ENCODE measurements at places on chromosomes 5 and 9.

DNA sequence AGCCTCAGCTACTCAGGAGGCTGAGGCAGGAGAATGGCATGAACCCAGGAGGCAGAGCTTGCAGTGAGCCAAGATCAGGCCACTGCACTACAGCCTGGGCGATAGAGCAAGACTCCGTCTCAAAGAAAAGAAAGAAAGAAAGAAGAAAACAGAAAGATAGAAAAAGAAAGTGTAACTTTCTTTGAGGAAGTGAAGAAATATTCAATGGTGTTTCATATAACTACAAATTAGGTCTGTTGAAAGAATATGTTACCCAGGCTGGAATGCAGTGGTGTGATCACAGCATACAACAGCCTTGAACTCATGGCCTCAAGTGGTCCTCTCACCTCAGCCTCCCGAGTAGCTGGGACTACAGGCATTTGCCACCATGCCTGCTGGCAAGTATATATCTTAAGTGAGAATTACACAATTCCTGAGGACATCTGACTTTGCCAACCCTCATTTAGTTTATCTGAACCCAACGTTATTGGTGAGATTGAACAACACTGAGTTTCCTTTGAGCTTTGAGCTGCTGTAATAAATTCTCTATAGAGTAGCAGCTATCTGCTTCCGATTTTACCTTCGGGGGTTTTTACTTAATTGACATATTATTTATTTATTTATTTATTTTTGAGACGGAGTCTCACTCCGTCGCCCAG, 2.0 kb upstream of the FAF2 start:
- no peak for DNase-seq

DNA sequence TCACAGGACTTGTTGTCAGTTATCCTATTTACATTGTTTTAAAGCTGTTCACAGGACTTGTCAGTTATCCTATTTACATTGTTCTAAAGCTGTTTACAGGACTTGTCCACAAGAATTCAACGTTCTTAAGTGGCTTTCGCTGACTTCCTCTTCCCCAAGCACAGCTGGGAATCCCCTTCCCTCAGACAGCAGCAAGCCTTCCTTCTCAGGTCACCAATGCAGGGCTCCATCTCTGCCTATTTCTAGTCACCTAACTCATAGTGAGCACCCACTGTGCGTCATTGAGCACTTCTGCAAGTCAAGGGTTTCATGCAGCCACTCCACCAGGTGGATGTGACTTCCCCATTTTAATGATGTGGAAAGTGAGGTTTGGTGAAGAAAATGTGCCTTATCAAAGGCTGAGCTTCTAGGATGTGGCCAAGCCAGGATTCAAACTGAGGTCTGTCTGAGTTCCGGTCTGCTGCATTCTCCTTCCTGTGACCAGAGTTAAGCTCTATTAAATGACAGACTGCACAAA, 109.8 kb upstream of the ZNF462 start:
- no peak for DNase-seq

DNA sequence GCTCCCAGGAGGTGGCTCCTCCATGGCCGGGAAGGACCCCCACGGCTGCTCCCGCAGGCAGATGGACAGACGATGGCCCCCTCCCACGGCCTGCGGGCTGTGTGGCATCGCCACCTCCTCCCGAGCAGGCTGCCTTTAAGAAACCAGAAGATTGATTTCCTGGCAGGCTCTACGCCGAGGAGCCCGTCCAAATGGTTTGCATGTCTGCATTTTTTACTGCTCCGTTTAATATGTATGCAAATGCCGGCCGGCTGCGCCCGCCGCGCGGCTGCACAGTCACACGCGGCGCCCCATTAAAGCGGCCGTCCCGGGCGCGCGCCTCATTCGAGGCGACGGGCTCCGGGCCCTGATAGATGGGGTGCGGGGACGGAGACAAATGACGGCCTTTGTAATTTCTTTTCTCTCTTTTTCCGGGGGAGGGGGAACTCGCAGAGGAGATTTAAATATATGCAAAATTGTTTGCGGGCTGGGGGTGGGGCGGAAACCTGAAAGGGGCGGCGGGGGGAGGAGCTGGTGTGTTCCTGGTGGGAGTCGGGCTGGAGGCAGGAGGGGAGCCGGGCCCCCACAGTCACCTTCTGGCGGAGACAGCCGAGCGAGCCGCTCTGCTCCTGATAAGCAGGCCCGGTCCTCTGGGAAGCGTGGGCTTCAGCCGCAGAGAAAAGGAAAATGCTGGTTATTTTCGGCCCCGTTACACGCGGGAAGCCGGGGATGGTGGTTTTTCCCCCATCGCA, 158.7 kb upstream of the IER5L start:
- no peak for DNase-seq

- no peak for DNase-seq
These were observed 139.8 kb upstream of the BASP1 start for GRCh38 chr5:17077440-17078233.

DNA sequence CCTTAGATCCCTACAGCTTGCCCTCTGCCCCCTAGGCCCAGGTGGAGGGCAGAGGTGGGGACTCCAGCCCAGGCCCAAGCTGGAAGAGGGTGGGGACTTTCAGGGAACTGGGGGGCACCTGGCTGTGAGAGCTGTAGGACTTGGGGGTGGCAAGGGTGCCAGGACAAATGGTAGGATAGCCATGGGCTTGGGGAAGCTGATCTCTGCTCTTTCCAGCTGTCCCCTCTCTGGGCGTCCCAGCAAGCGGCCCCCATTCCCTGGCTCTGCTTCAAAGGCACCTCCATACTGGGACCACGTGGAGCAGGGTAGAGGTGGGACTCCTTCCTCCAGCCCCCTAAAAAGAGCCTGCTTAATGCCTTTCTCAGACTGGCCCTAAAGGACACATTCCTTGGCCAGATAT, 385 bp downstream of the LTC4S start:
- no peak for DNase-seq

GRCh38 chr5:10467281-10468198, 25.9 kb downstream of the ROPN1L start:
- DNase-seq: no peak

DNA sequence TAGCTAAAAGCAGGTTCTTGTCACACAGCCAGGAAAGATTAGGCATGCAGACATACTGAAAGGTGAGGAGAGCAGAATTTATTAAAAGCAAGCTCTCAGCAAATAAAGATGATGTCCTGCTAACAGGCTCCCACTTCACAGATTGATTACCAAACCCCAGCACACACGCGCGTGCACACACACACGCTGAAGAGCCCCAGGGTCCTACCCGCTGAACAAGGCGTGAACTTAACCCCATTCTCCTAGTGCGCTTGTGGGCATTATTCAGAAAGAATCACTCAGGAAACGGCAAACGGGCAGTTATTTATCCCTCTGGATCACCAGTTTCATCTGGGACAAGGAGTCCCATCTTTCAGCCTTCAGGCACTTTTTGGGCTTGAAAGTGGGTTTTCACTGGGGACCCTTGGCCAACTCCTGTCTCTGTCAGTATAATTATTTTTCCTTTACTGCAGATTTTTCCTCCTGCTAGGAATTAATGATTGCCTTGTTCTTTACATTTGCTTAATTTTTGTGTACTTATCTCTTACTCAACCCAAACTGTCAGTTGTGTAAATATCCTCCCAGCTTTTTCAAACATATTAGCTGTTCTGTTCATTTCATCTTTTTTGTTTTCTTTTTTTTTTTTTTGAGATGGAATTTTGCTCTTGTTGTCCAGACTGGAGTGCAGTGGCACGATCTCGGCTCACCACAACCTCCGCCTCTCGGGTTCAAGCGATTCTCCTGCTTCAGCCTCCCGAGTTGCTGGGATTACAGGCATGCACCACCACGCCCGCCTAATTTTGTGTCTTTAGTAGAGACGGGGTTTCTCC, 92.6 kb downstream of the RIC1 start:
- DNase-seq: no peak

DNA sequence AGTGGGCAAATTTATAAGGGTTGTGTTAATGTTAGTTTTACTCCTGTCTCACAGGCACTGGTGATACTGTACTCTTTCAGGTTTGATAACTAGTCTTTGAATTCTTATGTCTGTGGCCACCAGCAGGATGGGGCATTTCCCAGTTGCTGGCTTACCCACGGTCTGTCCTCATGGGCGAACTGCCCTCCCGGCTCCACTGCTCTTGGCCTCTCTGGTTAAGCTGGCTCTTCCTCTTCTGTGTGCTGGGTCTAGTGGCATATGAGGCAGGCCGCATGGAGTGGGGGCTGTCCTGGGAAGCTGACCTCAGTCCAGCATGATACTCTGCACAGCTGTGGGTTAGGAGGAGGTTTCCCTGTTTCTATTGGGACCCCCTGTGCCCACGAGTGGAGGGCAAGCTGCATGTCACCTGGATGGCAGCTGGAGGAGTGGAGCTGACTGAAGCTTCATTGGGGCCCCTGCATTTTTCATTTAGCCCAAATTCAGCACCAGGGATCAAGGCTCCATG, 19.5 kb downstream of the PHF2 start:
- no peak for DNase-seq

- no peak for DNase-seq
These were observed 43.1 kb downstream of the HRH2 start for GRCh38 chr5:175700991-175701390.

DNA sequence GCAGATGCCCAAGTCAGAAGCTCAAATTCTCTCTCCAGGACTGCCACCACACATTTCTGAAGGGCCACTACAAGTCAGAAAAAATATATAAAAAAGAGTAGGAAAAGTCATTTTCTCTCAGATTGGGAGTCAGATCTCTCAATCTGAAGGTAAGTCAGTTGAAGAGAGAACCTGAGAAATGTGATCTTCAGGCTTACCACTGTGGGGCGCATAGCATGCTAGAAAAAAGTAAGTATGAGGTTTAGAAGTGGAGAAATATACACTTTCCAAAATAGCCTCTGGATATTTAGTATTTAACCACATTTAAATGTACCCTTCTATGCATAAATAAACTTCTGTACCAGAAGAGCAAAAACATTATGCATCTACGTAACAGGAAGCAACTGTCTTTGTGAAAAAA, 800.7 kb upstream of the CTNND2 start:
- no peak for DNase-seq

GRCh38 chr9:249025-249424, 34.4 kb downstream of the DOCK8 start:
- DNase-seq: no peak

DNA sequence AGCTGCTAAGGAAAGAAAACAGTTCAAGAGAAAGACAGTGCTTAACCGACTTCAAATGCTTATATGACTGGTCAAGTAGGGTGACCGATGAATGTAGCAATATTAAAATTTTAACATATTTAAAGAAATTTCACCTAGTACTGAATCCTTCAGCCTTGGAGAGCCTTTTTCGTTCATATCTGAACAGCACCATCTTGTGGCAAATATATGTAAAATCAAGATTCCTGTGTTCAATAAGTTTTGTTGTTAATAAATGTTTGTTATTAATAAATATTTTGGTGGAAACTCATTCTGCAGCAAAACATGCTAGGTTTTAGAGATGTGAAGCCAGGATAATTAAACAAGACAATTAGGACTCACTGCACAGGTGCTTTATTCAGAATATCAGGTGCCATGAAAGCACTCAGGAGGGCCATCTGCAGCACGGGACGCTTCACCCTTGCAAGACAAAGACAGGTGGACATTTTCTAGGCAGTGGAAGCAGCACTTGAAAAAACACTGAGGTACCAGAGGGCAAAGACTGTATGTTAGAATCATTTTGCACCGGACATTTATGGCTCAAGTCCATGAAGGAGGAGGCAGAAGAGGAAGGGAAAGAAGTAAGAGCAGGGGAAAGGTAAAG, 15.6 kb downstream of the TICAM2 start:
- DNase-seq: no peak

DNA sequence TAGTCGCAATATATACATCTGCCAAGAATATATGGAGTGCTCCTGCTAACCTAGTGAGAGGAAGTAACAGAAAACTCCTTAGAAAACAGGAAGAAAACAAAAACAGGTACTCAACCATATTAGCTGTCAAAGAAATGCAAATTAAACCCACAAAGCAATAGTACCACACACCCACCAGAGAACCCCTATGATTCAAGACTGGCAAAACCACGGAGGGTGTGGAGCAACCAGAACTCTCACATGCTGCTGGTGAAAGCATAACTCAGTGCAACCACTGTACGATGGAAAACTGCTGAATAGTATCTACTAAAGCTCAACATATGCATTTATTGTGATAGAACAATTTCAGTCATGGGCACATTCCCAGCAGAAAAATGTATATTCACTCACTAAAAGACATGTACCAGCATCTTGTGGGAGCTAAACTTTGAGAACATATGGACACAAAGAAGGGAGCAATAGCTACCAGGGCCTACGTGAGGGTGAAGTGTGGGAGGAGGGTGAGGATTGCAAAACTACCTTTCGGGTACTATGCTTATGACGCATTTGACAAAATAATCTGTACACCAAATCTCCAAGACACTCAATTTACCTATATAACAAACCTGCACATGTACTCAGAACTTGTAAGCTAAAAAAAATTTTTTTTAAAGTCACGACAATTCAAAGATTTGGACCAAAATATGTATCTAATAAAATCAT, 34.0 kb downstream of the PTPN3 start:
- no peak for DNase-seq

- DNase-seq: no peak
These were observed 261.6 kb upstream of the VLDLR start for GRCh38 chr9:2359891-2360471.

DNA sequence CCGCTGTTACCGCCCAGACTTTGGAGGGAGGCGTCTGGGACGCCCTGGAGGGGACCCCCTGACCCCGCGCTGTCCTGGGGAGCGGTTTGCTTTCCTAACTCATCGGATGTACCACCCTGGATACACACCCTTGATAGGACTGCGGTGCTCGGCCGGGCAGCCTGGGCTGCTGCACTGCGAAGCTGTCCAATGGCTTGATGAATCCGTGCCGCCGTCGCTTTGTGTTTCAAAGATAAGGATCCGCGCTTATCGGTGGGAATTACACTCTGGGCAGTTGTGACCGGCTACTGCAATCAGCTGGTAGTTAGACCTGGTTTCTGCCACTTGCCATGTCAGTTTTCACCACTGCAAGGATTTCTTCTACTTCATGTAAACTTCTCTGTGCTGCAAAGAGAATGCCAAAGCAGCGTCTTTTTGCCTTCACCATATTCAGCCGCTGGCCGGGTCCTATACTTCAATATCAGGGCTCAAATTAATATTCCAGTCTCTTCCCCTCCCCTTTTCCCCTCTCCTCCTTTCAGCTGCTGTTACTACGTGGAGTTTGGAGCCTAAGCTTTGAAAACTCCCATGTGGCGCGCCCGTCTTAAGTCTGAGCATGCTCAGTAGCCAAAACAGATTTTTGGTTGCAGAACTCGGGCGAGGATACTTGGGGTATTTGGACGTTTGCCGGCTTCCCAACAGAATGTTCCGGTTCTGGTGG, 727 bp downstream of the SMAD5 start:
- DNase-seq: no peak

DNA sequence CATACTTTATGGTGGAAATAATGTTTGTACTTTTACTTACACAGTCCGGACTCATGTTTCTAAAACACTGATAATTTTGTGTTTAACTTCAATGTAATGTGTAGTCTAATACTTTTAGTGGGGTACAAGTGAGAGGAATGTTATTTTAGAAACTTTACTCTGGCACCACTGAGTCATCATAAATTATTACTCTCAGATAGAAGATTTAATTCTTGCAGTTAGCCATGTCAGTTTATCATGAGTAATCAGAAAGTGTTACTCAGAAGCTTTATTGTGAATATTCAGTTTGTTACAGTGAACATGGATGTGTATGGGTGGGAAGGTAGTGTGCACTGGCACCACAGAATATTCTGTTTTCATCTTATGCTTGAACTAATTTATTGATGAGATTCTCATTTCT, 20.0 kb downstream of the OGN start:
- no peak for DNase-seq

GRCh38 chr9:118652912-118653311, 716.3 kb downstream of the BRINP1 start:
- DNase-seq: no peak

- no peak for DNase-seq
These were observed 103.1 kb downstream of the BNC2 start for GRCh38 chr9:16767366-16767765.

Measured in stimulated activated CD4-positive, alpha-beta T cell treated with anti-CD3 and anti-CD28 coated beads, Interleukin-2, amount 100 ng/mL, for 48 hours (primary cell).